ENCODE measurements at places on chromosomes 16 and 17.

GRCh38 chr17:30299000-30299399 lies 7.3 kb upstream of the BLMH start:
- DNase-seq, result peak; percentile 7

DNA sequence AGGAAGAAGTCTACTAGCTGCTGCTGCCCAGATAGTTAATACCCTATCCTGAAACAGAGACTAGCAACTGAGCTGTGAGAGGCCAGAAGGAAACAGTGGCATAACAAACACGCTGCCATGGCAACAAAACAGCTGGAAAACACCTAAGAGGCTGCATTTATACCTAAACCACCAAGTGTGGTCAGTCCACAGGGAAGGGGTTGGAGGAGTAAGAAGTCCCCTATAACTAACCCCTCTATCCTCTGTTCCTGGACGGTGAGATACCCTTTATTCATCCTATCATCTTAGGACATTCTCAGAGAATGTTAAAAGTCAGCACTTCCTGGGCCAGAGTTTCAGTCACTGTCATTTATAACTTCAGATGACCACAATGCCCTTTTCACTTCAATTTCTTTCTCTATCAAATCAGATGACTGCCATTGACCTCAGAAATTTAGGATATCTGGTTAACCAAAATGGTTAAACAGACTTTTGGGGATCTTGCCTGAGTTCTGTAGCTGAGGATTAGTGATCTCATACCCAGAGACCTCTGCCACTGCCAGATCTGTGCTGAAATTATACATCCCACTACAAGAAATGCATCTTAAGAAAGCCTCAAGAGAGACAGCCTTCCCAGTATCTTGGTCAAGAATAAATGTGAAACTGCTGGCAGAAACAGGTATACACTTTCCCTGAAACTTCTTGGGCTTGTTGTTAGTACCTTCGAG lies 36.2 kb downstream of the STH start:
- no peak for DNase-seq

DNA sequence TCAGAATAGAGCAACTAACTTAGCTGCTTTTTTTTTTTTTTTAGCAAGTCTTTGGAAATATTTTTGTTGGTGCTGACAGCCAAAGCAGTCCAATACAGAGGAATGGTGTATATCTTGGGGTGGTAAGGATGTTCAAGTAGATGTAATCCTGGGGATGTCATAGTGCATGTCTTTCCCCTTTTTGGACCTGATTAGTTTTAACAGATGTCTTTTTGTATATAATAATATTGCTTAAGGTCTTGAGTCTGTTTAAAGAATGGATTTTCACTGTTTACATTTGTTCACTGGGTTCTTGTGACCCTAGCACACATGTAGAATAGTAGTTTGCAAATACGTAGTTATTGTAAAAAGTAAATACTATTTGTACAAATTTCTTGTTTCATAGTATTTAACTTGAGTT lies 7.9 kb downstream of the TAF15 start:
- DNase-seq, result no peak

- DNase-seq, result no peak
Observed at GRCh38 chr17:72813481-72813880, 279.0 kb downstream of the SLC39A11 start.

GRCh38 chr16:64450177-64450576 lies 671.7 kb downstream of the CDH11 start:
- DNase-seq, result no peak

DNA sequence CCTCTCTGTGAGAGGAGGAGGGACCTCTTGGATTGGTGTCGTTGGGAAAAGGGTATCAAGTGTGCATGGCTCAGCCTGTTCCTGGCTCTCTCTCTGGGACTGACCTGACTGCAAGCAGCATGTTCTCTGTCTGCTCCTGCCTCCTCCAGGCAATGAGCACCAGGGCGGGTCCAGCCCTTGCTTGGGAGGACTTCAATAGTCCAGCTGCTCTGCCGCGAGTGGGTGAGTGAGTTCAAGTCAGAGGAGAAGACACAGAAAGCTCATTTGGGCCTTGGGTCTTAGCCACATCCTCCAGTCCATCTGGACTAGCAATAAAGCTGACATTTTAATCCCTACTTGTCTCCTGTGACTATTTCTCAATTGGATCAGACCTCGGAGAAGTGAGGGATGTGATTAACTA lies 25.2 kb upstream of the TNS4 start:
- DNase-seq, result no peak

GRCh38 chr16:17027488-17028129 lies 443.2 kb downstream of the XYLT1 start:
- no peak for DNase-seq

DNA sequence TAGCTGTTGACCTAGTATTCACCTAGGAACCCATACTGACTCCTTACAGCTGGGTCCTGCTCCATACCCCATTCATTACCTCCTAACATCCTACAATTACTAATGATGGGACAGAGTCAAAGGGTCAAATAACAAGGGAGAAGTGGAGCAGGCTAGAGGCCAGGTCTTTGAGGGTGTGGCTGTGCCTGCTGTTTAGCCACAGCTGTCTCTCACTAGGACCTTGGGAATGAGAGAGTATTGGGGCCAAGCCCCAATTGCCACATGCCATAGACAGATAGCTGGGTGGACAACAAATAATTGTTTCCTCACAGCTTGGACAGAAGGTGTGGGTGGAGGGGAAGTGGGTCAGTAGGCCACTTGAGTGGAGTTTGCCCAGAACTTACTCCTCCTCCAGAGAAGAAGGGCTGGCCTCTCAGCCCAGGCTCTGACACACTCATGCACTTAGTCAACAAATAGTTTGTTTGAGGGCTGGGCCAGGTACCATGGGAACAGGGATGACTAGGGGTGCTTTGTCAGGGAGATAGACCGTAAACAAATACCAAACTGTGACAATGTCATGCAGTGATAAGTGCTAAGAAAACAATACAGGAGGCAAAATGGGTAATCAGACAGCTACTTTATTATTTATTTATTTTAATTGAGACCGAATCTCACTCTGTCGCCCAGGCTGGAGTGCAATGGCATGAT lies 10.2 kb upstream of the CENPT start:
- DNase-seq, result peak; percentile 45

GRCh38 chr16:29760567-29761279 lies 14.9 kb upstream of the C16orf54 start:
- no peak for DNase-seq

GRCh38 chr17:76500747-76501017 lies 541 bp downstream of the RHBDF2 start:
- DNase-seq, result no peak

- no peak for DNase-seq
Observed at GRCh38 chr16:1117926-1118325, 21.9 kb upstream of the C1QTNF8 start.

DNA sequence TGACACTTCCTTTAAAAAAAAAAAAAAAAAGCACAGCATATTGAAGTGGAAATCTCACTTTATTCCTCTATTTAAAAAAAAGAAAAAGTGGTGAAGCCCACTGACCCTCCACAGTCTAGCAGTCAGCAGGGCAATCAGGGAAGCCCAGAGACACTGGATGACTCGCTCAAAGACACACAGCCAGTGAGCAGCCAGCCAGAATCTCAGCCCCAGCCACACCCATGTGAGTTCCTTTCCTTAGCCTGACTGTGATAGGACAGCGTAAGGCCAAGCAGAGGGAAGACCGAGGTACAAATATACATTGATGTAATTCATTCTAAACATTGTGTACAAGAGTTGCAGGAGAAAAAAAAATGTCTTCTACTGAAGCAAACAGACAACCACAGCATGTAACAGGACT lies 22.5 kb downstream of the XPO6 start:
- DNase-seq, result peak; percentile 57

GRCh38 chr16:67873435-67874370 lies 851 bp downstream of the EDC4 start:
- no peak for DNase-seq

DNA sequence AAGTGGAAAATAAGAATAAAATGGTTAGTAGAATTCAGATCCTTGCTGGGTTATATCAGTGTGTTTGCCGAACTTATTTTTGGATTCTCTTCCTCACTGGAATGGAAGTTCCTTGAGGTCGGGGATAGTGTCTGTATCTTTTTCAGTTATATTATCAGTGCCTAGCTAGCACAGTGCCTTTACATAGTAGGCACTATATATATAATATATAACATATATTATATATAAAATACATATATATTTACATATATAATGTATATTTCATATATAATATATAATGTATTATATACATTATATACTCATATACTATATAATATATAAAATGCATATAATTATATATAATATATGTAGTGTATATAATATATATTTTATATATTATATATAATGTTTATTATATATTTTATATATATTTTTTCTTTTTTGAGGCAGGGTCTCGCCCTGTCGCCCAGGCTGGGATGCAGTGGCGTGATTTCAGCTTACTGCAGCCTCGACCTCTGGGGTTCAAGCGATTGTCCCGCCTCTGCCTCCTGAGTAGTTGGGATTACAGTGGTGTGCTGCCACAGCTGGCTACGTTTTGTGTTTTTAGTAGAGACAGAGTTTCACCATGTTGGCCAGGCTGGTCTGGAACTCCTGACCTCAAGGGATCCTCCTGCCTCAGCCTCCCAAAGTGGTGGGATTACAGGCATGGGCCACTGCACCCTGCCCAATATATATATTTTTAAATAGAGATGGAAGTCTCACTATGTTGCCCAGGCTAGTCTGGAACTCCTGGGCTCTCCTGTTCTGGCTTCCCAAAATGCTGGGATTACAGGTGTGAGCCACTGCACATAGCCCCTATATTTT lies 3.2 kb downstream of the NFATC3 start:
- DNase-seq, result no peak

GRCh38 chr16:72561-73548 lies at the start of gene RHBDF1:
RHBDF1 (minus strand) TSS chr16:72631; CDS start chr16:65015, 7,616 bp downstream.
- no peak for DNase-seq

GRCh38 chr17:58052945-58053715 lies 30.1 kb upstream of the DYNLL2 start:
- no peak for DNase-seq

DNA sequence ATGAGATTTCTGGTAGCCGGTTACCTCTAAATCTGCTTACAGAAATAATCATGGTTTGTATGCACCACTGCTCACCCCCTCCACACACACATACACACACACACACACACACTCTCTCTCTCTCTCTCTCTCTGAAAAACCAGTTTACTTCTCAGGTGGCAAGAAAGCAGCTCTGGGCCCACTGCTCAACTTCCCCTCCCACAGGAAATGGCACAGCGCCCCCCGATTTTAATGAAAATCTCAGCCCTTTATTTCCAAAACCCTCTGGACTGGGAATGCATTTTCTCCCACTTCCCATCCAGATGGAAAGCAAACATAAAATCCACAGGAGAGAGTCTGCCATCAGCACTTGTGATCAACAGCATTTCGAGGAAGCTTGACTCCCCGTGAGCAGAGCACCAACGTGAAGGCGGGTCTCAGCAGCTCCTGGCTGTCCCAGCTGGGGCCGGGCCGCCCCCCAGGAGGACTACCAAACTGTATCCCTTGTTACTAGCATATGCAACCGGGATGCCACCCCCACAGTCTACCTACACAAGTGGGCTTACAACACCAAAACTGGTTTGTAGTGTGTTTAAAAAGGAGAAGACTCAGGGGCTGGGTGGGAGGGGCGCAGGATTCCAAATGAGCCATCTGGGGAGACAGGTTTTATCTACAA lies 121.1 kb downstream of the SLC39A11 start:
- no peak for DNase-seq

DNA sequence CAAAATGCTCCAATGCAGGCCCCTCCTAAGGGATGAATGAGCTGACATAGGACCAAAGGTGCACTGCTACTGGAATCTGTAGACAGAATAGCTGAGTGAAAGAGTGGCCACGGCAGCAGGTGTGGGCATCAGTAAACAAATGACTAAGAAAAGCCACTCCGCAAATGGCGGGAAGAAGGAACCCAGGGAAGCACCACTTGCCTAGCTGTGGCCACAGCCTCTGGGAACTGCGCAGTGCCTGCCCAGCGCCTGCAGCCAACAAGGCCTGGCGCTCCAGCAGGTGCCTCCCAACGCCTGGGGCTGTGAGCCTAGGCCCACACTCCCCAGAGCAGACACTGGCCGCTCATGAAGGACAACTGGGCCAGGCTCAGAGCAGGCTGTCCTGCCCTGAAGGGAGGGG lies 11.8 kb downstream of the PEMT start:
- DNase-seq, result no peak

DNA sequence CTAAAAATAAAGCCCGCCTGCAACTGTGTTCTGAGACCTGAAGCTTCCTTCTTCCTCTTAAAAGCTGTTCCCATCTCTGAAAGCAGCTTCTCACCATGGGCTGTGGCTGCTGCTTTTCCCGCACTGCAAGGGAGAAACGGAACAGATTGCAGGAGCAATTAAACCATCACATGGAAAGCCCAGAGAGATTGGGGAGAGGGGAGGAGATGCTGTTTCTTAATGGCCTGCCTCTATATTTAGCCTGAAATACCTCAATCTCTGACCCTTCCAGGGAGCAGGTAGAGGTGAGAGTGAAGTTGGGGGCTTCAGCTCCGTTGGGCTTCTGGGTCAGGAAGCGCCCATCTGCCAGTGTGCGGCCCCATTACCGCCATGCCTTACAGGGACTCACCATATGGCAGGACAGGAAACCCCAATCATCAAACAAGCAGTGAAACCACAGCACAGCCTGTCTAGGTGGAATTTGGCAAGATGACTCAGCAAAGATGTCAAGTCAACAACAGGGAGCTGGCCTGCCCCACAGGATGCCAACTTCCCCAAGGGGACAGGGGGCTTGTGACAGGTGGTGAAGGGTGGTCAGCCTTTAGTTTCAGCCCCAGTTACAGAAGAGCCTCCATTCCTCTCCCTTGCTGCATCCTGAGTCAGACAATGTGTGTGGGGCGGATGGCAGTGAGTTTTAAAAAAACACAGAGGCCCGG lies 286.6 kb upstream of the CCL2 start:
- DNase-seq, result peak; percentile 10

DNA sequence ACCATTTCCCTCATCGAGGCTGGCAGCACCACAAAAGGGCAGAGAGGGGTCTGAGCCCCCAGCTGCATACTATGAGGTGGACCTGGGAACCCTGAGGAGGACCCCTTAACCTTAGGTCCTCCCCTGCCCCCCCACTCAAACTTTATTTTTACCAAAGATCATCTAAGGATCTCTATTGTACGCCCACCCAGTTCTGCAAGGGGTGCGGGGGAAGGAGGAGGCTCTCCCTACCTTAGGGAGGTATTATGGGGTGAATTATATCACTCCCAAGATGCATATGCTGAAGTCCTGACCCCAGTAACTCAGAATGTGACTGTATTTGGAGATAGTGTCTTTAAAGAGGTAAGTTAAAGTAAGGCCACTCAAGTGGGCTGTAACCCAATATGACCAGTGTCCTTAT lies 26.8 kb upstream of the EMP2 start:
- DNase-seq, result no peak

DNA sequence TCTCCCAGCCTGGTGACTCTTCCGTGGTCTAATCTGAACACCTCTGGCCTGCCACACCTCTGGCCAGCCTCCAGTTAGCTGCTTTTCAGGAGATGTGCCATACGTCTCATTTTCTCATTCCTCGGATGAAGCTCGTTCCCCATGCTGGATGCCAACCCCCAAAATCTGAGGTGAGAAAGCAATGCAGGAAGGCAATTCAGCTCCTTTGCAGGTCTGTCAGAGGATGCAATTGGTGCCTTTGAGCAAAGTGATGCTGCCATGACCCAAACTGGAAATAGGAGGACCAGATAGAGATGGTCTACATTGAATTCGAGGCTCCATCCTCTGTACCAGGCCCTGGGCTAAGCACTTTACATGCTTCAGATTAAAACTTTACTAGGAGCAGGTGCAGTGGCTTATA lies 11.0 kb upstream of the CUEDC1 start:
- DNase-seq, result no peak

GRCh38 chr17:41528959-41529353 lies 848 bp upstream of the KRT19 start:
- DNase-seq, result no peak

GRCh38 chr16:88610909-88611812 lies 27.2 kb upstream of the IL17C start:
- DNase-seq, result no peak

- no peak for DNase-seq
Observed at GRCh38 chr17:45923511-45924268, 29.3 kb downstream of the MAPT start.

All from CD4-positive, alpha-beta T cell treated with Interleukin-17A for 4 hours (primary cell).